ENCODE measurements at places on chromosomes 6 and 20. TPM values are rescaled to one million over a fixed set of nuclear protein-coding genes. Genes with fewer than 3 reads are reported as not detected.

Gene APCDD1L
- not detected for total RNA-seq

Gene FNDC1
- total RNA-seq: not detected

Gene SLC4A11
- total RNA-seq: 1.1 TPM

Gene HLA-DQA2
- total RNA-seq: 4.3 TPM

Gene TEAD3
- total RNA-seq: 0.23 TPM

Gene SLPI
- total RNA-seq: not detected

All from T-helper 2 cell treated with Interferon-gamma antibody and Interleukin-4, amounts not matched to agents 100 ng/mL and 5 ng/mL, for 36 hours (primary cell).